ENCODE measurements at places on chromosomes 16 and 17.
A peak's percentile ranks its signal among the peaks of the same experiment; 100 is the strongest.

DNA sequence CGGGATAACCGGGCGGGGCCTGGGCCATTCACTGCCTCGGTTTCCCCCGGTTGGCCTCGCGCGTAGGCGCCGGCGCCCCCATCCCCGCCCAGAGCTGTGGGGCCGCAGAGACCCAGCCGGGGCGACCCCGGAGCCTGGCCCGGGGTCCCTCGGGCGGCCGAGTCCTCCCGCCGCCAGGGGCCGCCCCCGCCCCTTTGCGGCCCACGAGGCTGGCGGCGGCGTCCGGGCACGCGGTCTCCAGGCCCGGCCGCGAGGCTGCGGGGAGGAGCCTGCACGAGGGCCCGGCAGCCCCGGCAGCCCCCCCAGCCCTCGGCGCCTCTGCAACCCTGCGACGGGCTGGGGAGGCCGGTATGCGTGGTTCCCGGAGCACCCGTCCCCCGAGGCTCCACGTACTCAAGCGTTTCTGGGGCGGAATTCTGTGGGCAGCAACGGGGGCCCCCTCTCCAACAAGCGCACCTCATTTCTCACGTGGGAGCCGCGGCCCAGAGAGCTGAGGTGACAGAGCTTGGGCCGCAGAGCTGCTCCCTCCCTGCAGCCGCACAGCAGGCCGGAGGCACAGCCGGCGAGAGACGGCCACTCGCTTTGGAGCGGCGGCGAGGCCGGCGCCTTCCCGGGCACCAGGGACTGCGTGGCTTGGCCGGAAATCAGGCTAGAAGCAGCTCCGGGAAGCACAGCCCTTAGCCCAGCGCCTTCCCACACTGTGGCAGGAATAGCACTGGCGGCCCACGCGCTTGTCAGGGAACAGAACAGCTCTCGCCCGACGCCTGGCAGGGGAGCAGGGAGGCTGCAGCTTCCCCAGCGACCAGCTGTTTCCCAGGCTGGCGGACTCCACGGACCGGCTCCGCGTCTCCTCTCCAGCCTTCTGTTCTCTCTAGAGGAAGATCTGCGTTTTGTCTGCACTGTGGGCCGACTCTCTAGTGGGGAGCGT, 867 bp upstream of the LIMD2 start:
- DNase-seq: peak; percentile 91

DNA sequence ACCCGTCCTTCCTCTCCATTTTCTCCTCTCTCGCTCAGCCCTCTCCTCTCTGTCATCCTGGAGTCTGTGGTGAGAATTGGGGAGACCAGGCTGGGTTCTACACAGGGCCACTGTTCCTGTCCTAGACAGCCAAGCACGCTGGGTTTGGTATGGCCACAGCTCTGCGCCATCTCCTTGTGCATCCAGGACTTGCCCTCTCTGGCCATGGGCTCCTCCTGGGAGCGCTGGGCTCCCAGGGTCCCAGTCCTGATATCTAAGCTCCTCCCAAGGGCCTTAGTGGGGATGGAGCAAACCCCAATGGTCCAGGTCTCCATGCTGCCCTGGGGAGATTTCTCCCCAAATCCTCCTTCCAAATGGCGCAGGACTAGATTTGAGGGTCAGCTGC, 27.2 kb upstream of the ITGA3 start:
- no peak for DNase-seq

- no peak for DNase-seq
These were observed 45.5 kb downstream of the TBC1D16 start for GRCh38 chr17:79990051-79990592.

- DNase-seq: no peak
These were observed 135.8 kb downstream of the SKAP1 start for GRCh38 chr17:48294020-48294805.

- DNase-seq: no peak
These were observed 25.6 kb downstream of the PIEZO1 start for GRCh38 chr16:88759245-88759975.

- no peak for DNase-seq
These were observed 377.9 kb upstream of the PMFBP1 start for GRCh38 chr16:72549878-72550277.

DNA sequence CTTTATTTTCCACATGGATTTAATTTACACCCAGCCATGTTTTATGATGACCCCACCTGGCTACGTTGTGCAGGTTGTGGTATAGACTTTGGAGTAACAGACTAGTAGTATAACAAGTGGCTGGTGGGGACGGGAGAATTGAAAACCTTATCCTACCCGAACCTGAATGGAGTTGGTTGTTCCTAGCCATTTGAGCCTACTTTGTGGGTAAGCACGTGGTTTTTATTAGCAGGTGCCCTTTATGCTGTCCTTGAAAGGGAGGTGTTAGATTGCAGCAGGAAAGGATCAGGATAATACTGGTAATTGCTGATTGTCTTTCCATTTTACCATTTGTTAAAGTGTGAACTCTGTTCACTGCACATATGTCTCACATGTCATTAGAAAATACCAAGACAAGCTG, 31.9 kb upstream of the PHAF1 start:
- no peak for DNase-seq

- DNase-seq: no peak
These were observed 2.5 kb upstream of the CLTC start for GRCh38 chr17:59617156-59617732.

DNA sequence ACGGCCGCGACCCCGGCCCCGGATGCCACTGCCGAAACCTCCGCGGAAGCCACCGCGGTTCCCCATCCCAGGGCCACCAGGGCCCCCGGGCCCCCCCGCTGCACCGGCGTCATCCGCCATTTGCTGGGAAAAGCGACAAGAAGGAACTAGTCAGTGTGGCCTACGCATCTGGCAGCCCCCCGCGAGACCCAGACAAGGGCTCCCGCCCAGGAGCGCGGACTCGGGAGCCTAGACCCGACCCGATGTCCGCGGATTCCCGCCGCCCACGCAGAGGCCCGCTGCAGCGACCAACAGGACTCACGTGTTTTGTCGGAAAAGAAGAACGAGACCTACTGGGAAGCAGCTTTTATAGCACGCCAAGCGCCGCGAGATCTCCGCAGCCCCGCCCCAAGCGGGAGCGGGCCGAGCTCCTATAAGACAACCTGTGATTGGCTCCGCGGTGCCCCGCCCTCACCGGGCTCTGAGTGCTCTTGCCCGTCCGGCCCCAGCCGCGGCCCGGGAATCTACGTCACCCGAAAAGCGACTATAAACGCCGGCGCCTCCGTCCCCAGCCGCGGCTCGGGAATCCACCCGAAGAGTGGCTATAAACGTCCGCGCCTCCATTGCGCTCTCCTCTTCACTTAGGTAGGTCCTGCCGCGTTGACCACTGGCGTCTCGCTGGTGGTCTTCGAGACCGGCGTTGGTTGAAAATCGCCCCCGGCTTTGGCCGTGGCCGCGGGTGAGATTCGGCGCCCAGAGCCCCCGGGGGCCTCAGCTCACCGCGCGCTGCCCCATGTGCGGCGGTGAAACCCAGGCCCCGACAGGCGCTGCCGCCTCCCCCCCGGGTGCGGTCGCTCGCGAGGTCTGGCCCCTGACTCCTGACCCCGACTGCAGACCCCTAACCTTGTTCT, at the start of gene RPS2:
TSS of gene RPS2 (minus strand) at position 321 of the 890 bp plus-strand sequence. CDS start at position 120, 201 bp downstream.
- peak; percentile 100 for DNase-seq

- no peak for DNase-seq
These were observed 7.5 kb downstream of the POLR2C start for GRCh38 chr16:57469917-57470470.

DNA sequence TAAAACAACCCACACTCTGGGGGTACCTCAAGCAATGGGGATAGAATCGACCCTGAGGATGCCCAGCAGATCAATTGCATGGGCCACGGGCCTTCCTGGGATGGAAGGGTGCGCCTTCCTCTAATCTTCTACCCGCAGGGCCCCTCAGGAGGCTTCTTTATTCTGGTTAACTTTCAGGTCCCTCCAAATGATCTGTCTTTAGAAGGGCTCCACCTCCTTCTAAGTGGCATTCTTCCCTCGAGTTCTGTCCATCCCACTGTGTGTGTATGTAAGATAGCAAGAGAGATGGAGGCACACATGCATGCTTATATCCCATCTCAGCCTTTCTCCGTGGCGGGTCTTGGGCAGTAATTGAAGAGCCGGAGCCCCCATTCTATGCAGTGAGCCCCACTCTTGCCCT, 125.7 kb downstream of the MRM1 start:
- DNase-seq: no peak

Measured in suppressor macrophage (primary cell).